ENCODE measurements at places on chromosomes 2 and 18.

- no peak for DNase-seq
Observed at GRCh38 chr2:231514951-231515297, 15.3 kb downstream of the NMUR1 start.

- no peak for DNase-seq
Observed at GRCh38 chr18:48683661-48684060, 144.8 kb downstream of the CTIF start.

- no peak for DNase-seq
Observed at GRCh38 chr18:65906621-65907034, 155.8 kb downstream of the CDH7 start.

DNA sequence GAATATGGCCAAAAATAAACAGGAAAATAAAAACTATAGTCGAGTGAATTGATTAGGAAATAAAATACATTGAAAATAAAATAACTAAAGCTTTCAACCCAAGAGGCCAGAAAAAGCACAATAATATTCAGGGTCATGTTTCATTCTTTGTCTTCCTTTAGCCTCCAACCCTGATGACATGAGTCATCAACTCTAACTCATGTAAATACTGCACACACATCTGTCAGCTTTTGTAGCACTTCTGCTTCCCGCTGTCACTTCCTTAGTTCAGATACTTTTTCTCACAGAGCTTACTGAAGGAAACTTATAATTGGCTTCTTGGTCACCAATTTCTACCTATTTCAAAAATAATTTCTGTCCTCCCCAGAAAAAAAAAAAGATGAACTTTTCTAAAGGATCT, 112.8 kb downstream of the UPP2 start:
- DNase-seq, result no peak

DNA sequence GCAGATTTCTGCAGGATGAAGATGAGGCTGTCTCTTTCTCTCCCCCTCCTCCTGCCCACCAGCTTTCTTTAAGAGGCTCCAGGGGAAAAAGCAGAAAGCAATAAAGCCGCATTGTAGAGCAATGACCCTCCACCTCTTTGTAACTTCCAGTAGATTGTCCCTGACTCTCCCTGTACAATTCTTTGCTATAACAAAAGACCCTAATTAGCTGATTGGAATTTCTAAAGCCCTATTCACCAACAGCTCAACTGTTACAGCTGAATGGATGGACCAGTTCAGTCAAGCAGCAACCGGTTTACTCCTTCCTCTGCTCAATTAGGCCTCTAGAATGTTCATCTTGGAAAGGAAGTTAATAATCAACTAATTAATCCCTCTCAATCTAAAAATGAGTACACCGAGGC, 301.0 kb downstream of the STK39 start:
- no peak for DNase-seq

Measured in uterus (tissue), 4 donors.